ENCODE measurements at places on chromosomes 11 and 22. TPM values are rescaled to one million over a fixed set of nuclear protein-coding genes. Genes with fewer than 3 reads are reported as not detected.

DNA sequence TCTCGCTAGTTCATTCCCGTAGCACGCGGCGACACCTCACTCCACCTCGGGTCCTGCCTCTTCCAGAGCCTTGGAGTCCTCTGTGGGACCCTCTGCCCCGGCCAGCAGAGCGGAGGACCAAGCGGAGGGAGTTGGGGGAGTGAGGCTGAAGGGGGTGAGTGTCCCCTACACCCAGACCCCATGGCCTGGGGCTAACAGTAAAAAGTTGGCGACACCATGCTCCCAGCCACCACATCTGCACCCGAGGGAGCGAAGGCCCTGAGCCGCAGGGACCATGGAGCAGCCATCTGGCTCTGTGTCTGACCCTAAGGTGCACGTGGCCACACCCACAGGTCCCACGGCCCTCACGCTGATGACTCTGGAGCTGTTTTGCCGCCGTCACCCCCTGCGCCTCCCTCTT lies 293.8 kb downstream of the BRD1 start:
- no peak for DNase-seq

The HMOX1 gene
- 0.85 TPM for total RNA-seq

The POU2AF2 gene
- total RNA-seq, result 0.35 TPM

GRCh38 chr22:25748140-25748539 lies 6.2 kb downstream of the MYO18B start:
- DNase-seq, result no peak

The TRIM49 gene
- not detected for total RNA-seq

DNA sequence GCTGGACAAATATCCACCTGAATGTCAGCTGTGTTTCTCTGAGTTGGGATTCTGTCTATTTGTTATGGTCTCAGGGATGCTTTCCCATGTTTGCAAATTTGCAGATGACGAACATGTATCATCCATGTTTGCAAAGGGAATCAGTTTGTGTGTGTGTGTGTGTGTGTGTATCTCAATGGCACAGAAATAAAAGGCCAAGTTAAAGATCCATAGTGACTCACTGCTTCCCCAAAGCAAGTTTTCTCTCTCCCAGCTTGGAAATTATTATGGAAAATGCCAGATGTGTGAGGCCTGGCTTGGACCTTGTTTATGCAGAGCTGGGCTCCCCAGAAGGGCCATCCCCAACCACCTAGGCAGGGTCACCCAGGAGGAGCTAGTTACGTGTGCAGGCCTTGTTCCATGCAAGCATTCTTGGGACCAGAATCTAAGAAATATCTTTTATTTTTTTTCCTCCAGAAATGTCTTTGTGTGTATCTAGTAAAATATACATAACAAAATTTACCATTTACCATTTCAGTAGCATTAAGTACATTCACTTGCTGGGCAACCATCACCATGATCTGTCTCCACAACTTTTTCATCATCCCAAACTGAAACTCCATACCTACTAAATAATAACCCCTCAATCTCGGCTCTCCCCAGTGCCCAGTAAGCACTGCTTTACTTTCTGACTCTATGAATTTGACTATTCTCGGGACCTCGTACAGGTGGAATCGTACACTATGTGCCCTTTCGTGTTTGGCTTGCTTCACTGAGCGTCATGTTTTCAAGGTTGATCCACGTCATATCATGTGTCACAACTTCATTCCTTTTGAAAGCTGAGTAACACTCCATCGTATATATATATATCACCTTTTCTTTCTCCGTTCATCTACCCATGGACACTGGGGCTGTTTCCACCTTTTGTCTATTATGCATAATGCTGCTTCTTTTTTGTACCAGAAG lies 56.6 kb upstream of the WNT7B start:
- no peak for DNase-seq

The OR4A5 gene
- total RNA-seq, result not detected

- DNase-seq, result peak; percentile 44
Measured at GRCh38 chr11:66868726-66869566, 12.1 kb downstream of the LRFN4 start.

GRCh38 chr11:109085708-109086373 lies 336.1 kb upstream of the C11orf87 start:
- no peak for DNase-seq

The RASD2 gene
- 0.14 TPM for total RNA-seq

GRCh38 chr22:39236321-39237317 lies 8.2 kb downstream of the PDGFB start:
- DNase-seq, result no peak

The MMP10 gene
- not detected for total RNA-seq

DNA sequence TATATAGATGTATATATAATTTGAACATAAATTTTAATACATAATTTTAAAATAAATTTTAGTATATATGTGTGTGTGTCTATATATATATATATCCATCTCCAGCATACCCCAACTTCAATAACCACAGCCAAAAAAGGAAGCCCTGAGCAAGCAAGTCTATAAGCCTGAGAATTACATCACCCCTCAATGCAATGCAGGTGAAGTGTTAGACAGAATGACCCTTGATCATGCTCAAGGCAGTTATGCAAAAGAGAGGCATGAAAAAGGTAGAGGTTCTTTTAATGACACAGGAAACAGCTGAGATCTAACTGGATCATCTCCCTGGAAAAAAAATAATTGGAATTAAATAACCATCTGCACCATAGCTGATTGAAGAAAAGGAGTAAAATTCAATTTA lies 557.9 kb upstream of the ANO5 start:
- DNase-seq, result no peak

The OTOG gene
- total RNA-seq, result 0.32 TPM

The PGR gene
- total RNA-seq, result not detected

GRCh38 chr22:44023404-44024287 lies 456 bp upstream of the PARVB start:
- peak; percentile 58 for DNase-seq

The CPT1B gene
- total RNA-seq, result 72.6 TPM

DNA sequence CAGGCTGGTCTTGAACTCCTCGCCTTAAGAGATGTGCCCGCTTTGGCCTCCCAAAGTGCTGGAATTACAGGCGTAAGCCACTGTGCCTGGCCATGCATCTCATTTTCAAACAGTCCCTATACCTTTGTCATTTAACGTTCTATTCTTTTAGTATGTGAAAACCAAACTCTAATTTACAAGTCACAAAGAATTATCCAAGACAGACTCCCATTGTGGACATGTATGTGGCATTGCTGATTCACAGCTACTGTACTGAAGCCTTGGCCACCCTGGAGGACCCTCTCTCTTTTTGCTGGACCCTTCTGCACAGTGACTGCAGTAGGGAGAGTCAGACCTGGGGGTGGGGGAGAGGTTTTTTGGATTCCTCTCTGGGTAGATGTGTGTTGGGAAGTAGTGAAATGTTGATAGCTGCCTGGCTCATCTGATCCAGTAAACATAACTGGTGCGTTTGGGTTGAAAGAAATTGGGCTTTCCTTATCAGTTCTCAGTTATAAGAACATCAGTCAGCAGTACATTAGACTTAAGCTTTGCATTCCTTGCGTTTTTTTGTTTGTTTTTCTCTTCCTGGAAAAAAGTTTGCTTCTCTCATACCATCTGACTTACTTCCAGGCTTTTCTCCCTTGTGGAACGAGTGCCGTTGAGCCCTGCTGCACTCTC lies 65.9 kb downstream of the MED15 start:
- DNase-seq, result no peak

The JAM3 gene
- 0.22 TPM for total RNA-seq

Measured in Calu3 (cell line).